Activated T-helper 9 cell treated with anti-CD3 and anti-CD28 coated beads, Interleukin-2, amount 50 U/mL, for 16 hours (primary cell): ENCODE measurements at places on chromosomes 11 and 22.

DNA sequence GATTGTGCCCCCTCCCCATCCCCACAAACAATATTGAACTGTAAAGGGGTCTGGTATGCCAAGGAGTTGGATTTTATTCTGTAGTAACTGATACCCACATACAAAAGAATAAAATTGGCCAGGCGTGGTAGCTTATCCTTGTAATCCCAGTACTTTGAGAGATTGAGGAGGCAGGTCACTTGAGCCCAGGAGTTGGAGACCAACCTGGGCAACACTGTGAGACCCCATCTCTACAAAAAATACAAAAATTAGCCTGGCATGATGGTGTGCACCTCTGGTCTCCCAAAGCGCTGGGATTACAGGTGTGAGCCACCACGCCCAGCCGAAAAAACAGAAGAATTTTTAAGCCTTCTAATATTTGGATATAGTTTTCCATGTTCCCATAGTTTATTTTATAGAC, 4.2 kb upstream of the GLB1L3 start:
- no peak for DNase-seq

DNA sequence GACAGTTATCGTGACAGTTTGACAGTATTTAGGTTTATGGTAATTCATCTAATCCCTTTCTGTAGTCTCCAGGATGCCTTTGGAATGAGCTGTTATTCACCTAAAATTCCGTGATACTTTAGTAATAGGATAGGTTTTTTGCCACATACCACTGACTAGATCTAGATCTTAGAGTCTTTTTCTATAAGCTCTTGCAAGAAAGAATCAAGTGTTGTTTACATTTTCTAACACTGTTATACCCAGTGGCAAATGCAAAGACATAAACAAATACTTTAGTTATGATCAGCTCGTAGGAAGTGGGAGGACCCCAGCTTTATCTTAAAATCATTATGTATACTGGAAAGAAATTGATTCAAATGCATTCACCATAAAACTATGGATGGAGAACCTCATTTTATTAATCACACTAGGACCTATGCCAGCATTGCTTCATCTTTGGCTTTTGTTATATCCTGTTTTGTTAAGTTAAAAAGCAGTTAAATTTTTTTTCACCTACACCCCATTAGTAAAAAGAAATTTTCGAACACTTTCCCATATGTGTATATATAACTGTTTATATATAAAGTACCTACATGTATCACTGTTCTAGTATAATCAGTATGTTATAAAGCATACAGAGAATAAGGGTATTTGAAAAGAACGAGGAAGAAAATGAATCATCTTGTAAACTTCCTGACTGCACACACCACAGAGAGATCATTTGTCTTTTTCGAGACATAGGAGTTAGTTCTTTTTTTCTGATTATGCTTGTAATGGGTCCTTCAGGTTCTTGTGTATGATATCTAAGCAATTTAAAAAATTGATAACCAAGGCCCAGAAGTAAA, 60.9 kb downstream of the PDHX start:
- DNase-seq = no peak

GRCh38 chr11:36088266-36088972, 144.6 kb downstream of the LDLRAD3 start:
- DNase-seq = no peak

- DNase-seq = no peak
Measured at GRCh38 chr22:31626427-31627150, 35.4 kb downstream of the PISD start.

GRCh38 chr22:39706376-39707140, 136.0 kb downstream of the CACNA1I start:
- DNase-seq = no peak

DNA sequence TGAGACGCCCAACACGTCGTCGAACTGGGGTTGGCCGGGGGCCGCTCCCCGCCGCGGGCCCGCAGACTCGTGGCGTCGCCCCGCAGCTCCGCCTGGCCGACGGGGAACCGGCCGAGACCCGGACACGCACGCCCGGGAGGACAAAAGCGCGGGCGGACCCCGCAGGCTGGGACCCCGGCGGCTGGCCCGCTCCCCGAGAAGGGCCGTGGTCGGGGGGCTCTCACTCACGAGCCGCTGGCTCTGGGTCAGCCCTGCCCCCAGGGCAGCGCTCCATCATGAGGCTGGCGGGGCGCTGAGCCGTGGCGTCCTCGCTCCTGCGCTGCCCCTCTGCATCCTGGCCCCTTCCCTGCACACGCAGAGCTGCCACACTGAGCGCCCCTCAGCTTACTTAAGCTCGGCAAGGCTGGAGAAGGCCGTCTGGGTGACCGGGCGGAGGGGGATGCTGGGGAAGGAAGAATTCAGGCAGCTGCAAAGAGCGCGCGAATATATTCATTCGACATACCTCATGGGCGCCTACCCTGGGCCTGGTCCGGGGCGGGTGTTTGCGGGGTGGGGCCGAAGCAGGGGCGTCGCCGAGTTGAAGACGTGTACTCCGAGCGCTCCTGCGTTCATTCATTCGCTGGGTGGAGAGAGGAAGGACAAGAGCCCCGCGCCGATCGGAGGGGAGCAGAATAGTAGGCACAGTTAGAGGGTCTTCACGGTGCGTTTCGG, 579 bp upstream of the CYB5R2 start:
- no peak for DNase-seq

- DNase-seq = no peak
Measured at GRCh38 chr11:86672007-86672621, at the start of gene ME3. Gene ME3, minus strand, starts transcription at chr11:86672616.

DNA sequence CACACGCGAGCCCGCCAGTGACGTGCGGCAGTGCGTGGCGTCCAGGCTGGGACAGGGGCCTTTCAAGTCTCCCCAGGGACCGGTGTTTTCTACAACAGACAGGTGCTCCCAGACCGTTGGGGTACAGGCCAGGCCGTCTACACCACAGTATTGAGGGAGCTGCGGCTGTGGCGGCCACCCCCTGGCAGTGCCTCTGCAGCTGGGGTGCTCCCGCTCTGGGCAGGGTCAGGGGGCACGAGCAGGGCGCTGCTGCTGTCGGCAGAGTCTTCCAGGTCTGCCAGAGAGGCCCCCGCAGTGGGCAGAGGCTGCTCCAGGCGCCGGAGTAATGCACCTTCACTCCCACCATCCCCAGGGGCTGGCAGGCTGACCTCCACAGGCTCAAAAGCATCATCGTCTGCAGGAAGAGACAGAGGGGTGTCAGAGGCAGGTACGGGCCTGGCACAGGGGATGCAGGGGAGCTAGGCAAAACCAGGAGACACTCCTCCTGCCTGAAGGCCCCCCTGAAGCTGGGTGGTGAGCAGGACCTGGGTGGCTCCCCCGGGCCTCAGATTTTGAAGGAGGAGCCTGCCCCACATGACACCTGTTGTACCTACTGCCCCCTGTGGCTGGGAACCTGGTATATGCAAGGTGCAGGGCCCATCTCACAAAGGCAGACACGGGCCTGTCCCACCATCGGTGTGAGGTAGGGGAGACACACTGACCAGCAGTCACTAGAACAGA, 83.3 kb downstream of the DGCR2 start:
- no peak for DNase-seq

DNA sequence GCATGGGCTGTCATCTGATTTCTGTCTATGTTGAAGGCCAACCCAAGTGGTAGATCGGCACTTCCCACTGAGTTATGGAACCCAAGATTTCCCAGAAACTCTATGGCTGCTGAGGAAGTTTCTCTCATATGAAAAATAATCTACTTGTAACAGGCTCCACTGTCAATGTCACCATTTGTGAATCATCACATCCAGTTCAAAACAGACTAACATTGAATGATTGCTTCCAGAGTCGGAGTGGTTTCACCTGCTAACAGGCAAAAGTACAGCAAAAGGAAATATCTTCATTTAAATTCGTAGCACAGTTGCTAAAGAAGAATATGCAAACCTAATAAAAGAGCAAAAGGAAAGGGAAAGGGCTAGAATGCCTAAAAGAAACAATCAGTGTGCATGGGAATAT, 12.8 kb downstream of the WT1 start:
- DNase-seq = no peak

DNA sequence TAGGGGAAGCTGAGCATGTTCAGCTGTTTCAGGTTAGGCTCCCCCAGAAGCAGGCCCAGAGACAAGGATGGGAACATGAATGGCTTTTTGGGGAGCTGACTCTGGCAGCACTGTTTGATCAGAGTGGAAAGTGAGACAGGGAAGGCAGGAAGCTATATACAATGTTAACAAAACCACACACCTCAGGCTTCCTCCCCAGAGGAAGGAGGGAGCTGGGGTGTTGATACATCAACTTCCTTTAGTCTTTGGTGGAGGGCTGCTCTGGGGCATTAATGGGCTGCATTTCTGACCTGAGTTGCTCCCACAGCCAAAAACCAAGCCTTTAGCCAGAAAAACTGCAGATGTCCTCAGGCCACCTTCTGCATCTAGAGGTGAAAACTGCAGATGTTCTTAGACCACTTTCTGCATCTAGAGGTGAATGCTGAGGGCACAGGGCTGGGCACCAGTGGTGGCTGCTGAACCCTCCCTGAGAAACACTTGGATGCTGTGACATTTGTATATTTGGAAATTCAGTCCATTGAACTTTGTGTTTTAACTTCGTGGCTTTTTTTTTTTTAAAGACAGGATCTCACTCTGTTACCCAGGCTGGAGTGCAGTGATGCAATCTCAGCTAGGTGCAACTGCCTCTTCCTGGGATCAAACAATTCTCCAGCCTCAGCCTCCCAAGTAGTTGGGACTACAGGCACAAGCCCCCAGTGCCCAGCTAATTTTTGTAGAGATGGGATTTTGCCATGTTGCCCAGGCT, 49.9 kb downstream of the KIAA1671 start:
- no peak for DNase-seq

- no peak for DNase-seq
Measured at GRCh38 chr11:119144825-119145486, 3.9 kb upstream of the ABCG4 start.

DNA sequence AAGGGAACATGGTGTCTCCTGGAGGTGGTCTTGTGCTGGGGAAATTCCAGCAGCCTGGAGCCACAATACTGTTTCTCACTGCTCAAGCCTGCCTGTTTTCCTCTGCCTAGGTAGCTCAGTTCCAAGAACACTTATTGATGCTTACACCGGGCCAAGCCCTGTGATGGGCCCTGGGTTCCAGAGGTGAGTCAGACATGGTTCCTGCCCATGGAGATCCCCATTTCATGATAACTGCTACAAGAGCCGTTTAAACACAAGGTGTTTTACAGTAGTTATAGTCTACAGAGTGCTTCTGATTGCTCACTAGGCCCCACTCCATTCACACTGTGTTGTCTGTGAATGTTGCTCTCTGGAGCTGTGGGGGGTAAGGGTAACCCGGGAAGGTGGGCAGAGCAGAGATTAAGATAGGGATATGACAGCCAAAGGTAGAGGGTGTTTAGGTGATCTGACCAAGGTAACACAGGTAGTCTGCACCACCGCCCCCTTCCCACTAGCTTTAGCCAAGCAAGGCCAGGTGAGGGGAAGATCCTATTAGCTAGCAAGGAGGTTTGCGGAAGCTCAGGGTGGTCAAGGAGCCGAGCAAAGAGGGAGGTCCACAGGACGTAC, 696 bp upstream of the MICAL2 start:
- DNase-seq = no peak

DNA sequence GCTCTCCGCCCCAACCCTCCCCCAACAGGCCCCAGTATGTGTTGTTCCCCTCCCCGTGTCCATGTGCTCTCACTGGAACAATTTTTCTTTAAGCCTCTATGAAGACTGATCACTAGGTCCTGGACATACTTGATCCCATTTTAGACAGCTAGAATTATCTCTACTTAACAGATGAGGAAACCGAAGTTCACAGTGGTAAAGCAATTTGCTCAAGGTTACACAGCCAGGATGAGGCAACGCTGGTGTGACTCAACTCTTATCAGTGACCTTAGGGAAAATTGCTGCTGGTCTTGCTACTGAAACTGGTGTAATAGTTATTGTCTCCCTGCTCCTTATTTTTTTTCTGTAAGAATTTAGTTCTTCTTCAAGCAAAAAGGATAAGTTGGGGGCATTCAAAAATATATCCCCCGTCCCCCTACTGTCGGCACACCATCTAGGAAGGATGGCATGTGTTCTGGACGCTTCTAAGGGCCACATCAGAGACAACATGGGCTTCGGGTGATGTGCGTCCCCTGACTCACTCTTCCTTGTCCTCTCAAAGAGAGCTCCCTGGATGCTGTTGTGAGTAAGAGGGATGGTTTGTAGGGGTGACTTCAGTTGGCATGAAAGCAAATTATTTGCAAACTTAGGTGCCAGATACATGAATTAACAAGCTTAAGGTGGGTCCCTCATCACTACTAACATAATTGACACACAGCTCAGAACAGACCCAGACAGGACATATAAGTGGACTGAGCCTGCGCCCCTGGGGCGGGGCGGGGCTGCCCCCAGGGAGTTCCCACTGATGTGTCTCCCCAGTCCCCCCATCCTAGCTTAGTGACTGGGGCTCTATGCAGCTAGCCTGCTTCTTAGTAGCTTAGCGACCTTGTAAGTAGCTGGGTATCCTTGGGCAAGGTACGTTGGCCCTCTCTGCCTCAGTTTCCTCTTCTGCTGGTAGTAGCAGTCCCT, 23.6 kb upstream of the ALX4 start:
- DNase-seq = no peak

GRCh38 chr22:24977370-24978221, 25.1 kb downstream of the KIAA1671 start:
- DNase-seq = no peak

DNA sequence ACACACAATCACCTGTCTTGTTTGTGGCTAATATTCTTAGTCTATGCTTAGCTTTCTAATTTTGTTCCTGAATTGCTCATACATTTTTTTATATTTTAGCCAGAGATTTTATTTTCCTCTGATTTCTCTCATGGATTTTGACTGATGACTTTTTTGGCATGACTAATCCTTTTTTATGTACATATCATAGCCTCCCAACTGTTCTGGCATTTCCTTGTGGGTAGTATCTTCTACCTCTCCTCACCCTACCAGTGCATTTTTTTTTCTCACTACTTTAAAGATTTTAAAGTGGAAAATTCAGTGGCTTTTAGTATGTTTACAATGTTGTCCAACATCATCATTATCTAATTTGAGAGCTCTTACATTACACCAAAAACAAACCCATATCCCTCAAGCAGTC, 84.4 kb upstream of the TENM4 start:
- DNase-seq = no peak

DNA sequence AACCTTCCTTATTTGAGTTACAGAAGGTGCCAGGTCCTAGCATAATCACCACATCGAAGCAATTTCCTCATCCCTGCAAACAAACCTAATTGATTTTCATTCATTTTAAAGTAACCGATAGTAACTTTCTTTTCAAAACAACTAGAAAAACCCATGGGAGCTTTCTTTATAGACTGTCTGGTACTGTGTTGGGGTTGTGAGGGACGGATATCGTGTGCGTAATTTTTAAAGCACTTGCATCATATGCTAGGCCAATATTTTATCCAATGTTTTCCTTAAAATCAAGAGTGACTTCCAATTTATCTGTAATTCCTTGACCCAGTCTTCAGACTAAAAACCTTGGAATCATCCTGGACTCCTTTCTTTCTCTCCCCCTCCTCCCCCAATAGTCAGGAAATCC, 271.5 kb upstream of the SESN3 start:
- no peak for DNase-seq

GRCh38 chr11:83292709-83293456, 6.7 kb upstream of the CCDC90B start:
- no peak for DNase-seq

- DNase-seq = no peak
Measured at GRCh38 chr22:24181088-24181995, at the start of gene SUSD2. Gene SUSD2, plus strand, starts transcription at chr22:24181487. Its CDS starts 33 bp downstream, at chr22:24181520.

- no peak for DNase-seq
Measured at GRCh38 chr11:87076260-87076783, 38.6 kb downstream of the TMEM135 start.
